ENCODE measurements at places on chromosomes 16 and 17.

DNA sequence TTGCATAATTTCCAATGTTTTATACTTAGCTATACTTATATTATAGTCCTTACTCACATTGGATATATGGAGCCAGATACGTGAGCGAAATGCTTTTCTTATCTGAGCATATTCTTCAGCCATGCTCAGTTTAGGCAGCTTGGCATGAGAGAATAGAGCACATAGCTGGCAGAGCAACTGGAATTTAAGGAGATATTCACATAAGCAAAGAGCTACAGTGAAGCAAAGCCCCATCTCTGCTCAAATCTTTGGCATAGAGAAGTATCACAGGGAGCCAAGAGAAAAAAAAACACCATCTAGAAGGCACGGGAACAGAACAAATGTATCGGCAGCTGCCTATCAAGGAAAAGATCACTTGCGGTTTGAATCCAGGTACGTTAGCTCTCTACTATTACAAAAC is 734.2 kb upstream of the KIF2B start:
- DNase-seq: no peak

DNA sequence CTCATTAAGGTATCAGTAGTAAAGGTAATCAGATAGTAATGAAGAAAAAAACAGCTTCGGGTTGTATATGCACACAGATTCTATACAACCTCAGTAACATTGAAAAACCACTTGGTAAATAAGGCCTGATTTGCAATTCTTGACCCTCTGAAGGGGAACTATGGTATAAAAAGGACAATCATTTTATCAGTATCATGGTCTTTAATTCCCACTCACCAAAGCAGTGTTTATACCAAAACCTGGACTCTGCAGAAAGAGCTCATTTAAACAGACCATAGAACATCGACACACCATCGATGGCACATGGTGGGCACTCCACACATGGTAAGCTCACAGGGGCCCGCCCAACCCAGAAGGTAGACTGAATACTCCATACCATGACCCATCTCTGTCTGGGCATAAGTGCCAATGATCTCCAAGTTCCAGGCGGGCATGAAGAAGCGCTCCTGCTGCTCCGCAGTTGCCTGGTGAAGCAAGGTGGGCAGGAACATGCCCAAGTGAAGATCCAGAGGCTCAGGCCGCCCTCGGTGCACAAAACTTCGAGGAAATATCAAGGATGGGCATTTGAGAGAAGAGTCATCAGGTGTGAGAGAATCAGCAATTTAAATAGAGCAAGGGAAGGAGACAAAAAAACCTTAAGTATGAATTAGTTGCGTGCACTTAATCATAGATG is 19.0 kb downstream of the ACOX1 start:
- DNase-seq: no peak

DNA sequence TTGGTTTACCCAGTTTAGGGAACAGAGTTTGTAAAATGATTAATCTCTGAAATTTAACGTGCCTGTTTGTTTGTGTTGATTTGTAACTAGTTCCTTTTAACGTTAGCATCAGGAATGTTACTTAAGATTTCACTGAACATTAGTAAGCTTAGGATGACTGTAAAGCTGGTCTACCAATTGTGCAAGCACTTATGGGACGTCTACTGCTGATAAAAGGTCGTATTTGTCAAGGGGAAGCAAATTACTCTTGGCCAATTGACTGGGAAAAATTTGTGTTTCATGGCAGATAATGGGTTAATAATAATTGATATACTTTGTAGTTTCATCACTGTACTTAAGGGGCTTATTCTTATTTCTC is 11.8 kb downstream of the METTL9 start:
- no peak for DNase-seq

GRCh38 chr16:1379304-1380076 is 27.8 kb downstream of the GNPTG start:
- peak; percentile 29 for DNase-seq

DNA sequence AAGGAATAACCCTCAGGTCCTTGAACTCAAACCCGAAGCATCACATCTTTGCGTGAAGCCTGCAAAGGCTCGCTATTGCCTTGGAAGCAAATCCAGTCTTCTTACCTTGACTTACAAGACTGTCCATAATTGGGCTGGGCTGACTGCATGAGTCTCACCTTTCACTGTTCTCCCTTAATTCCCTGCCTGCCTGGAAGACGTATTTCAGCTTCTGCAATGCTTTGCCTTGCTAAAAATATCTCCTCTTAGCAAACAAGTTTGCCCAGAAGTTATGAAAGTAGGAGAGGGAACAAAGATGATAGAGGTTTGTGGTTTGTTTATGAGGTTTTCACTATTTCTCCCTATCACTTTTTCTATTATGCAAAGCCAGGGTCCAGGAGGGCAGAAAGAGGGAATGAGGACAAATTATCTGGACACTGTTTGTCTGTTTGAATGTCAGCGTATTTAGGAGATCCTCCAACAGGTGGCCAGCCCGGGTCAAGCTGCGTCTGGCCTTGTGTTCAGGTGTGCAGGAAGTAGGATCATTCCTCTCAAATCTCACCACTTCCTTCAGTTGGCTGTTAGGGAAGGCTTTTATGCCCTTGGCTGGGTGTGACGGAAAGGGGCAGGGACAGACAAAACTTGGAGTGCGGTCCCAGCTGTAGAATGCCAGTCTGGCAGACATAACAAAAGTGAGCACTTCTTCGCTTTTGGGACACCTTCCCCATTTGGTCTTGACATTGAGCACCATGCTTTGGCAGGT is 488.9 kb downstream of the CDH13 start:
- no peak for DNase-seq

GRCh38 chr17:68910251-68910705 is 44.9 kb downstream of the ABCA8 start:
- DNase-seq: no peak

DNA sequence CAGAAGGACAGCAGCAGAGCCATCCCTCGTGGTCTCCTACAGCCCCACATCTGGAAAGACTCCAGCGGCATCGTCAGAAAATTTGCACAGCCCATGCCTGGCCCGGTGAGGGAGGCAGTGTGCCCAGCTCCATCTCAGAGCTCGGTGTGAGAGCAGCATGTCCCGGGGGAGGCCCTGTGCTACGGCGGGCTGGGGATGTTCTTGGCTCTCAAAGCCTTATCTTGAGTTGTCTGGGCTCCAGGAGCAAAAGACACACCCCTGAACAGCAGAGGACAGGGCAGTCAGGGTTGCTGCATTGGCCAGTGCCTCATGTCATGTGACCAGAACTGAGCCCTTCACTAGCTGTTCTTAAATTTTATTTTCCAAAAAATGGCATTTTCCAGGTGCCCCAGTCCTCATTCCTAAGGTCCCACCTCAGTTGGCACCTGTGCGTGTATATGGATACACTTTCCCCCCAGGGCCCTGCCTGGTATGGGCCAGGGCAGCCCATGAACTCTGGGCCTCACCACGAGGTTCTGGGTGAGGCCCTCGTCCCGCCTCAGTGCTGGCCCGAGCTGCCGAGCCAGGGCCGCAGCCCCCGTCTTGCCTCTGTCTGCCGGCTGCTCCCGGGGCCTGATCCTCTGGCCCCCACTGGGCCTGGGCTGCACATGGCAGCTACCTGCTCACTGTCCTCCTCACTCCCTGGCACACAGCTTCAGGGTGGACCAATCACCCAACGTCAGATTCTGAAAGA is 3.0 kb downstream of the NUDT16L1 start:
- no peak for DNase-seq

GRCh38 chr17:48139944-48140343 is 32.4 kb downstream of the SNX11 start:
- DNase-seq: no peak

GRCh38 chr17:13835151-13835550 is 233.4 kb upstream of the HS3ST3A1 start:
- no peak for DNase-seq
